Ovary (tissue), 10 donors: ENCODE measurements at places on chromosomes 4 and X. TPM values are rescaled to one million over a fixed set of nuclear protein-coding genes. Genes with fewer than 3 reads are reported as not detected.

Gene CYBB
- 37.2 TPM for polyA plus RNA-seq

Gene VCX2
- not detected for polyA plus RNA-seq

Gene ETFDH
- polyA plus RNA-seq = 15.1 TPM

Gene FRG2
- polyA plus RNA-seq = not detected

Gene PDCL2
- polyA plus RNA-seq = not detected

Gene AADAT
- polyA plus RNA-seq = 6.9 TPM

Gene GC
- polyA plus RNA-seq = not detected

Gene TLR3
- polyA plus RNA-seq = 12.2 TPM

Gene SORCS2
- polyA plus RNA-seq = 10.9 TPM

Gene FMR1NB
- polyA plus RNA-seq = not detected

Gene GYPE
- 0.07 TPM for polyA plus RNA-seq

Gene WDR17
- polyA plus RNA-seq = 1.5 TPM

Gene TMEM144
- polyA plus RNA-seq = 5.4 TPM

Gene RAB41
- not detected for polyA plus RNA-seq

Gene ARMCX1
- 53.8 TPM for polyA plus RNA-seq

Gene PASD1
- not detected for polyA plus RNA-seq

Gene EGFL6
- 1.3 TPM for polyA plus RNA-seq

Gene GRIPAP1
- polyA plus RNA-seq = 40.5 TPM

Gene GUF1
- polyA plus RNA-seq = 18.0 TPM

Gene SAT1
- 470 TPM for polyA plus RNA-seq

Gene ABHD18
- polyA plus RNA-seq = 3.5 TPM

Gene SSX3
- polyA plus RNA-seq = not detected

Gene FAM47A
- polyA plus RNA-seq = not detected

Gene IRS4
- 2.2 TPM for polyA plus RNA-seq

Gene ADH4
- not detected for polyA plus RNA-seq

Gene FGFBP1
- polyA plus RNA-seq = not detected

Gene SPANXD
- polyA plus RNA-seq = not detected

Gene NLGN4X
- polyA plus RNA-seq = 30.2 TPM

Gene CXCL6
- 0.20 TPM for polyA plus RNA-seq

Gene LRP2BP
- polyA plus RNA-seq = 1.6 TPM

Gene FGF13
- polyA plus RNA-seq = 9.8 TPM

Gene OPHN1
- polyA plus RNA-seq = 2.3 TPM

Gene SLIT2
- 16.1 TPM for polyA plus RNA-seq

Gene CLCN4
- polyA plus RNA-seq = 0.92 TPM

Gene CENPVL1
- polyA plus RNA-seq = not detected

Gene OPRPN
- polyA plus RNA-seq = not detected

Gene RBMXL3
- not detected for polyA plus RNA-seq

Gene CFP
- 1.7 TPM for polyA plus RNA-seq

Gene CSN3
- not detected for polyA plus RNA-seq

Gene MAGEC2
- not detected for polyA plus RNA-seq

Gene GABRQ
- 0.03 TPM for polyA plus RNA-seq

Gene YIPF7
- 0.28 TPM for polyA plus RNA-seq

Gene AREG
- polyA plus RNA-seq = 6.7 TPM

Gene ETDA
- not detected for polyA plus RNA-seq

Gene CCKAR
- not detected for polyA plus RNA-seq

Gene CFI
- polyA plus RNA-seq = 38.2 TPM

Gene VSIG4
- polyA plus RNA-seq = 92.5 TPM

Gene SMIM10L2A
- 6.3 TPM for polyA plus RNA-seq

Gene CLDN34
- not detected for polyA plus RNA-seq
